Left ventricle myocardium inferior (tissue), 1 donor: ENCODE measurements at places on chromosomes 3 and 15. TPM values are rescaled to one million over a fixed set of nuclear protein-coding genes. Genes with fewer than 3 reads are reported as not detected.

Gene WDR6
- total RNA-seq = 79.0 TPM

Gene GOLGA6B
- total RNA-seq = not detected

Gene RAMAC
- total RNA-seq = 13.9 TPM

Gene GCNT3
- total RNA-seq = 0.14 TPM

Gene PLA2G4E
- total RNA-seq = not detected

DNA sequence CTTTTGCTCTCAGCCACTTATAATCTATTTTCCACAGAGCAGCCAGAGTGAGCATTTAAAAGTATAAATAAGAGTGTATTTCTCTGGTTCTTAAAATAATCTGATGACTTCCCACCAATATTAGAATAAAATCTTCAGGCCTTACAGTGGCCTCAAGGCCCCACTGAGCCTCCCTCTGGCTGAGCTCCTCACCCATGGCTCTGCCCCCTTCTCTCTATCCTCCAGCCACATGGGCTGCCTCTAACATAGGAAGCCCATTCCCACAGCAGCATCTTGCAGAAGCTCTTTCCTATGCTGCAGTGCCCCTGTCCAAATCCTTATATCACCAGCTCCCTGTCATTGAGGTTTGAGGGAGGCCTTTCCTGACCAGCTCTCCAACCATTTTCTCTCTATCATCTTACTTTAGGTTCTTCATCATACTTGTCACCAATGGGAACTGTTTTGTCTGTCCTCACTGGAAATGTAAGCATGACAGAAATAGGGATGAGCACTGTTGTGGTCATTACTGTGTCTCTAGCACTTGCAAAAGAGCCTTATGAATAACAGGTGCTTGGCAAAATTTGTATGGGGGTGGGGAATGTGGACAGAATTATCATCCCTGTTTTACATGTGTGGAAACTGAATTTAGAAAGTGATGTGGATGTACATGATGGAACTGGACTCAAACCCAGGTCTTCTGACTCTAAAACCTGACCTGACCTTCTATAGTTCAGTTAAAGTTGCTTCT, 250.6 kb downstream of the NR1D2 start:
- H3K27me3 ChIP-seq = no peaks in the 10 kb centered on the region
- DNase-seq = no peak
- no peak overlapping the region for H3K4me3 ChIP-seq
- no peak overlapping the region for H3K27ac ChIP-seq
- H3K4me1 ChIP-seq = peaks cover 13% of the 10 kb centered on the region
- no peaks in the 10 kb centered on the region for H3K36me3 ChIP-seq

- no peak for DNase-seq
- no peak overlapping the region for H3K4me3 ChIP-seq
- H3K27me3 ChIP-seq = peaks cover 17% of the 10 kb centered on the region
- H3K4me1 ChIP-seq = no peaks in the 10 kb centered on the region
These were observed 181.0 kb upstream of the GADL1 start for GRCh38 chr3:31075471-31075870.

GRCh38 chr15:70197945-70198361, 100.2 kb upstream of the TLE3 start:
- H3K4me3 ChIP-seq = no peak overlapping the region
- H3K36me3 ChIP-seq = no peaks in the 10 kb centered on the region
- no peak for DNase-seq
- peaks cover 34% of the 10 kb centered on the region for H3K27me3 ChIP-seq

DNA sequence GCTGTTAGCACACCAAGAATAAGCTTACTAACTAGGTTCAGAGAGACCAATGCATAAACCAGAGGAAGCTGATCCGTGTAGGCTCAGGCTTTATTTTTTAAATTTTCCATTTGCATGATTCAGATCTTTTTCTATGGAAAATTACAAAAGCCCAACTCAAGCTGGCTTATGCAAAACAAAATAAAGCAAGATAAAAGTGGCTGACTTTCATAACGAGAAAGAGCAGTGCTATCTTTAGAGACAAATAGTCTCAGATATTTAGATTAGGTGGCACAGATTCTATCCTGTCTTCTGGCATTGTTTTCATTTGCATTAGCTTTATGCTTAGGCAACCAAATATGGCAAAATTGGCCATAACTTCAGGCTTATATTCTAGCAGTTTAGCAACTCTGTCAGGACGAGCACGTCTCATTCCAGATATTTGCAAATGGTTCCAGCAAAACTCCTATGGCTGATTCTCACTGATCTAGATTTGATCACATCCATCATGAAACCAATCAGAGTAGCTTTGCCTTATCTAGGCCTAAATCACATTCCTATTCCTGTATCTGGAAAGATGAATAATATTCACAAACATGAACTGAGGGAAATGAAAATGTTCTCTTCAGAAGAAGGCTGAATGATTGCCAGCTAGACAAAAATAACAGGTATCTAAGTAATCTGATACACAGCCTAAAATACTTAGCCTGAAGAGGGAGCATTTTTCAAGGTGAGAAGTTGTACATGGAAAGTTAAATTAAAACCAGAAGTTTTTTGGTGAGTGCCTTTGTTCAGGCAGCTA, 216.4 kb upstream of the DPPA4 start:
- no peaks in the 10 kb centered on the region for H3K27me3 ChIP-seq
- H3K36me3 ChIP-seq = no peaks in the 10 kb centered on the region
- H3K4me1 ChIP-seq = no peaks in the 10 kb centered on the region
- no peak overlapping the region for H3K27ac ChIP-seq

- DNase-seq = no peak
- H3K4me1 ChIP-seq = peaks cover 4% of the 10 kb centered on the region
- H3K27ac ChIP-seq = no peak overlapping the region
- H3K36me3 ChIP-seq = no peaks in the 10 kb centered on the region
These were observed 9.4 kb upstream of the SMCO1 start for GRCh38 chr3:196524527-196524926.

GRCh38 chr3:53134631-53135232, 4.5 kb upstream of the RFT1 start:
- no peaks in the 10 kb centered on the region for H3K36me3 ChIP-seq
- H3K27ac ChIP-seq = no peak overlapping the region
- no peaks in the 10 kb centered on the region for H3K27me3 ChIP-seq
- DNase-seq = peak; percentile 69
- no peak overlapping the region for H3K4me3 ChIP-seq

DNA sequence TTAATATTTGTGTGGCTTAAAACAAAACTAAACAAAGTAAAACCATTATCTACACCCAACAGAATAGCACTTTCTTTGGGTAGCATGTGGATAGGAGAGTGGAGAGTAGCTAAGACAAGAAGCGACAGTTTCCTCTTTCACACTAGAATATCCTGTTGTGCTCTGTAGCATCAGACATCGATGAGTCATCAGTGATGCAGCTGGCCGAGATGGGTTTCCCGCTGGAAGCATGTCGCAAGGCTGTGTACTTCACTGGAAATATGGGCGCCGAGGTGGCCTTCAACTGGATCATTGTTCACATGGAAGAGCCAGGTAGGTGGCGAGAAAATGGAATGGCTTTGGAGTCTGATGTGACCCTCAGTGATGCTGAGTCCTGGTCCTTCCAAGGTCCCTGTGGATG, 108.1 kb downstream of the USP13 start:
- H3K4me1 ChIP-seq = peaks cover 18% of the 10 kb centered on the region
- no peak for DNase-seq
- no peak overlapping the region for H3K27ac ChIP-seq
- H3K4me3 ChIP-seq = no peak overlapping the region
- H3K27me3 ChIP-seq = no peaks in the 10 kb centered on the region

- no peak overlapping the region for H3K4me3 ChIP-seq
- H3K36me3 ChIP-seq = no peaks in the 10 kb centered on the region
- H3K4me1 ChIP-seq = no peaks in the 10 kb centered on the region
These were observed 1054.2 kb downstream of the NAALADL2 start for GRCh38 chr3:175913286-175913685.

- no peak for DNase-seq
- peaks cover 34% of the 10 kb centered on the region for H3K4me1 ChIP-seq
- no peaks in the 10 kb centered on the region for H3K27me3 ChIP-seq
- no peak overlapping the region for H3K4me3 ChIP-seq
- H3K36me3 ChIP-seq = no peaks in the 10 kb centered on the region
- no peak overlapping the region for H3K27ac ChIP-seq
These were observed 278.1 kb downstream of the THSD4 start for GRCh38 chr15:71393383-71393782.

- H3K36me3 ChIP-seq = no peaks in the 10 kb centered on the region
- no peaks in the 10 kb centered on the region for H3K27me3 ChIP-seq
- no peak for DNase-seq
- H3K27ac ChIP-seq = peak overlapping the region; percentile 42
- H3K4me1 ChIP-seq = peaks cover 18% of the 10 kb centered on the region
These were observed 62.5 kb upstream of the GBE1 start for GRCh38 chr3:81823882-81824395.

GRCh38 chr3:11162401-11163345, 8.4 kb downstream of the HRH1 start:
- H3K27me3 ChIP-seq = peaks cover 27% of the 10 kb centered on the region
- no peaks in the 10 kb centered on the region for H3K36me3 ChIP-seq
- peaks cover 4% of the 10 kb centered on the region for H3K4me1 ChIP-seq
- no peak for DNase-seq
- no peak overlapping the region for H3K4me3 ChIP-seq
- no peak overlapping the region for H3K27ac ChIP-seq

DNA sequence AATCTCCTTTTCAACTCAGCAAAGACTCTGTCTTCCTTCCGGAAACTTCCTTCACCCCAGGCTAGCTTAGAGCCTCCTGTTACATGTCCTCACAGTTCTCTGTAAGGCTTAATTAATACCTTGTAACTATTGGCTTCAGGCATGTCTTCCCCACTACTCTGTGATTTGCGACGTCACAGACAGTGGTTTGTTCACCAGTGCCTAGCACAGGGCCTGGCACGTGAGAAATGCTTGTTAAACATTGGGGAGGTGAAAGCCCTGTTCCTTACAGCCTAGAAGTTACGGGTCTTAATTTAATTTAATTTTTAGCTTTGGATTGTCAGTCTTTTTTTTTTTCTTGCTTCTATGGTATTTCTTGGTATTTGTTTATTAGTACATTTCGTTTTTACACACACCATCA, 36.4 kb upstream of the CACNA2D3 start:
- H3K4me3 ChIP-seq = no peak overlapping the region
- H3K27me3 ChIP-seq = peaks cover 78% of the 10 kb centered on the region
- H3K27ac ChIP-seq = no peak overlapping the region
- no peak for DNase-seq
- no peaks in the 10 kb centered on the region for H3K36me3 ChIP-seq

DNA sequence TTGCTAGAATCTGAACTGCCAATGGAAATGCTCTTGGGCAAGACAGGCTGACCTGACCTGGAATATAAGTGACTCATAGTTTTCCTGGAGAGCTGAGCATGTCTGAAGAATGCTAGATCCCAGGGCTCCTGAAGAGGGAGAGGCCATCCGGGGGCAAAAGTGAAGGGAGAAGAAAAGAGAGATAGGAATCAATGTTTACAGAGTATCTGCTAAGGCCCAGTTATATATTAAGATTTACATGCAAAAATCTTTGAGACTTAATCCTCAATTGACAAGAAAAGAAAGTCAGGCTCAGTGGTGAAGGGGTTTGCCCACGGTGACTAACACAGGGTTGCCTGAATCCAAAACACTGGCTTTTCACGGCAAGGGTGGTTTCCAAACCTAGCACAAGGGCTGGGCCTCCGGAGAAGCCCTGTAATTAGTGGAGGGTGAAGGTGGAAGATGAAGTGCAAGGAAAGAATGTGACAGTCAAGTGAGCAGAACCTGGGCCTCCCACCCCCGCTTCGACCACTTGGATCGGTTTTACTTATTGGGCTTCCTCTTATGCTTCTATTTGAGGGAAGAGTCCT, 91.7 kb upstream of the FGF12 start:
- H3K36me3 ChIP-seq = no peaks in the 10 kb centered on the region
- H3K27me3 ChIP-seq = no peaks in the 10 kb centered on the region
- no peak overlapping the region for H3K27ac ChIP-seq
- H3K4me3 ChIP-seq = no peak overlapping the region
- no peak for DNase-seq
- peaks cover 22% of the 10 kb centered on the region for H3K4me1 ChIP-seq

DNA sequence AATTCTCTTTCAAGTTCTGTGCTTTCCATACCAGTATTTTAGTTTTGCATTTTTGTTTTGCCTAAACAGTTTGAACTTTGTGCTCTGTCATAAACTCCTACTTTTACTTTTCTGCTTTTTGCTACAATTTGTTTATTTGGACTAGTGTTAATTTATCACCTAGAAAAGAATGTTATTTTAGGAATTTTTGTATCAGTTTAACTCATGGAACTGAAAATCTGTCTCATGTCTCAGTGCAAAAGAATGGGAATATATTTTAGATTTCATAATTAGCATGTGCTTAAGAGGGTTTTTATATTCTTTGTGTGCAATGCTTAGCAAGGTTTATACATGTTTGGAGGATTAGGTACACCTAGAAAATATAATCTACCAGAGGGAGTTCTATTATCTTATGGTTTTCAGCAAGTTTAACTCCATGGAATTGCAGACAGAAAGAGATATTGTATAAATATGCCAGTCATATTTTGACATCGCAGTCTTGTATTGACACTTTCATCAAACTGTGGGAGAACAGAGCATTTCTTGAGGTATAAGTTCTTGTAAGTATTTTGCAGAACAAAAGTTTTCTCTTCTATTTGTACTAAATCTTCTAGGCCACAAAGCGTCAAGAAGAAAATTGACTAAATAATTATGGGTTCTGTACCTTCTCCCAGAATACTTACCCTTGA, 409.9 kb downstream of the RBMS3 start:
- H3K4me1 ChIP-seq = peaks cover 53% of the 10 kb centered on the region
- no peak overlapping the region for H3K27ac ChIP-seq
- DNase-seq = no peak
- no peaks in the 10 kb centered on the region for H3K27me3 ChIP-seq
- no peaks in the 10 kb centered on the region for H3K36me3 ChIP-seq

DNA sequence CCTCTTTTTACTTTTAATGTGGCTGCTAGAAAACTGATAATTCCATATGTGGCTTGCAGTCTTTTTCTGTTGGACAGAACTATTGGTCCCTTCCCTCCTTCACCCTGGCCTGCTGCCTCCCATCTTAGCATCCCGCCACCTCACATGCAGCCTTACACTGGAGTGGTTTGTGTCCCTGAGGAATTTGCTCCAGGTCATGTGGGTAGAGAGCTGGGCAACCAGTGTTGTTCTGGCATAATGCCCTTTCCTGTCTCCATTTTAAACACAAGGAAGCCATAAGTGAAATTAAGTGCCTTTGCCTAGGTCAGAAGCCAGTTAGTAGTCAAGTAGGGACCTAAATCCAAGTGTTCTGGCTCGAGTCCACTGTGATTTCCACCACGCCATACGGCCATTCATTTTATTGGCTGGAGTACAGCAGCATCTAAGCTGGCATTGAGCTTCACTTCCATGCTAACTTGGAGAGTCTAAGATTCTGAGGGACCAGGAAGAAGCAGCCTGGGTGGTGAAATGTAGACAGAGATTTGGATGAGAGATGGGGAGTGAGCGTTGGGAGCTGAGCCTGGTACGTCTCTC, 46.0 kb upstream of the PLXNA1 start:
- no peak overlapping the region for H3K27ac ChIP-seq
- H3K27me3 ChIP-seq = no peaks in the 10 kb centered on the region
- H3K4me3 ChIP-seq = no peak overlapping the region
- peaks cover 51% of the 10 kb centered on the region for H3K4me1 ChIP-seq

DNA sequence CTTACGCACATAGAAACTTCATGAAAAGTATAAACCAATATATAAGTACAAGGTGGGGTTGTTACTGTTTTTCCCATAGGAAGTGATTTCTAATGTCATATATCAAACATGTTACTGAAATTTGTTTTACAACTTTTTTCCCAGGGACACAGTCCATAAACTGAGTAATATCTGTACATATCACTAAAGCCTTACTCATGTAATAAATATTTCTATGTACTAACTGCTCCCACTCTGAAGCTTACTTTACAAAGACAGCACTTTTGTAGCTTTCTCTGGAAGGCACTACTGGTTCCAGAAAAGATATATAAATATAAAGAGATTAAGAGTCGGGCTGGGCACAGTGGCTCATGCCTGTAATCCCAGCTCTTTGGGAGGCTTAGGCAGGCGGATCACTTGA, 91.7 kb downstream of the MYO5A start:
- no peaks in the 10 kb centered on the region for H3K36me3 ChIP-seq
- no peak for DNase-seq
- H3K27me3 ChIP-seq = no peaks in the 10 kb centered on the region
- no peak overlapping the region for H3K27ac ChIP-seq
- H3K4me3 ChIP-seq = no peak overlapping the region
